Effector CD8-positive, alpha-beta T cell (primary cell): ENCODE measurements at places on chromosomes 3 and 15.

GRCh38 chr3:143507735-143508580, 340.3 kb downstream of the SLC9A9 start:
- DNase-seq: no peak

DNA sequence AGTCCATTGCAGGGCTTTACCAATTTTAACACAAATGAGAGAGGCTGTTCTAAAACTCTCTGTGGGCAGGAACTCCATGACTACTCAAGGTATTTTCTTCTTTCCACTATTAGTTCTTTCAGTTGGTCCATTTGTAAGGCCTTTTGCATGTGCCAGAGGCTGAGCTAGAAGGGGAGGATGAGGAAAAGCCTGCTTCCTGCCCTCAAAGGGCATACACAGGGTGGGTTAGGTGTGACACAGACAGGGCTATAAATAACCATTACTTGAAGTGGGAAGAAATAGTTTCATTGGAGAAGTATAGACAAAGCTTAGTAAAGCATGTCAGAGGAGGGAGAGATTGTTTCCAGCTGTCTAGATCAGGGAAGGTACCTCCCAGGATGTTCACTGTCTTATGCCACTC, 52.1 kb upstream of the PRTG start:
- no peak for DNase-seq

DNA sequence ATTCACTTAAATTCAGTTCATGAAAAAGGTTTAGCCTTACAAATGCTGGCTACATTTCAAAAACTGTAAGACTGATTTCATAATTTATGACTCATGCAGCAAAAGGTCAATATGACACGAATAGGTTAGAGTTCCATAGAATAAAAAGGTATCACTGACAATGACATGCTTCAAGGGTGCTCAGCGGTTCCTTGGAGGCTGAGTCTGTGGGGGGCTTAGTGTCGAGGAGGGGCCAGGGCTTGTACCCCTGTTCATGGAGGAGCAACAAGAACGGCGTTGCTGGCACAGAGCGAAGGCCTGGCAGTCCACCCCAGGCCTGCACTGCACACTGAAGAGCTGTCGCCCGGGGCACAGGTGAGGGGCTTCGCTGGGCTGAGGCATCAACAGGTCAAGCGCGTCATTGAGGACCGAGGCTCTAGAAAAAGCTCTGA, 174.2 kb downstream of the NR1D2 start:
- no peak for DNase-seq

- DNase-seq: no peak
Observed at GRCh38 chr3:129954514-129954913, 20.0 kb upstream of the TRH start.

DNA sequence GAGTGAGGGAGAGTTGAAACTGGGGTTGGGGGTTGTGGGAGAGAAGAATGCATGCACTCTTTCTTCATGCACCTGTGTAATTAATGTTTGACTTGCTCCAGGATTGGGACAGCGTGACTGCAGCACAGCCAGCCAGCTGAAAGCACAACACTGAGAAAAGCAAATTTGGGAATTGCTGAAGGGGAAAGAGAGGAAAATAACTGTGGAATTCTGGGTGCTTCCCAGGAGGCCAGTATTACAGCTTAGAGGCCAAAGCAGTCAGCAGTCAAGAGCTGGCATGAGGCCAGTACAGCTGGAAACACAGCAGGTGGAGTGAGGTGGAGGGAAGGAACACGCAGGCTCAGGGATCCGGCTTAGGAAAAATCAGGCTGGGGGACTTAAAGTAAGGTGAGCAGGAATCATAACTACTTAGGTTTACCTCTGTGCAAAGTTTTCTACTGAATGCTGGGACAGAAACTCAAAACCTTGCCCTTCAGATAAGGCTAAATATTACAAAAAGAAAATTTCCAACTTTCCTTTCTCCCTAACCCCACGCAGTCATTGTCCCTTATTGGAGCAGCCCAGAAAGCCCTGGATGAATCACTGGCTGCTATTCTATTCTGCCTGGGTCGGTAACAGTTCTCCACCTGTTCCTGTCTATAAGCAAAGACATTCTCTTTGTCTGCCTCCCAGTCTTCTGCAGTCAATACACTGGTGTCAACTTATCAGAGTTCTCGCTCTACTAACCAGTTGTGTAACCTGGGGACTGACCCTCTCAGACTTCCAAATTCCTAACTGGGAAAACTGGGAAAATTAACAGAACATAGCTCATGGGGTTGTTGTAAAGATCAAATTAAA, 167.2 kb downstream of the MAGI1 start:
- no peak for DNase-seq

DNA sequence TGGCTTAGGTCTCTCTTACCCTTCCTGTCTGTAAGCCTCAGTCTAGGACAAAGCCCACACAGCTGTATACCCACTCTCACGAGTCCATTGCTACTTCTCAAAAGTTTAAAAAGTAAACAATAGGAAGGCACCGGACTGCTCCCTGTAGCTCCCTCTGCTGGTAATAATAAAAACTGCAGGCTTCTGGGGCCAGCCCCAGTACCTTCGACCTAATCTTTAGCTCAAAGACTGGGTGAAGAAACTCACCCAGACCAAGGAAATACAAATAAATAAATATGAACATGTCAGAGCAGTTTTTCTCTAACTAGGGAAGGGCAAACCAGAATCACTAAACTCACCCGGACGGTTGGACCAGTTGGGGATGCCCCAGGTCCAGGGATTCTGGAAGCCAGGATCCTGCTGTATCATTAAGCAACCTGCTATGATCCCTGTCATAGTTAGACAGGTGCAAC, 5.0 kb downstream of the FAM219B start:
- peak; percentile 18 for DNase-seq

DNA sequence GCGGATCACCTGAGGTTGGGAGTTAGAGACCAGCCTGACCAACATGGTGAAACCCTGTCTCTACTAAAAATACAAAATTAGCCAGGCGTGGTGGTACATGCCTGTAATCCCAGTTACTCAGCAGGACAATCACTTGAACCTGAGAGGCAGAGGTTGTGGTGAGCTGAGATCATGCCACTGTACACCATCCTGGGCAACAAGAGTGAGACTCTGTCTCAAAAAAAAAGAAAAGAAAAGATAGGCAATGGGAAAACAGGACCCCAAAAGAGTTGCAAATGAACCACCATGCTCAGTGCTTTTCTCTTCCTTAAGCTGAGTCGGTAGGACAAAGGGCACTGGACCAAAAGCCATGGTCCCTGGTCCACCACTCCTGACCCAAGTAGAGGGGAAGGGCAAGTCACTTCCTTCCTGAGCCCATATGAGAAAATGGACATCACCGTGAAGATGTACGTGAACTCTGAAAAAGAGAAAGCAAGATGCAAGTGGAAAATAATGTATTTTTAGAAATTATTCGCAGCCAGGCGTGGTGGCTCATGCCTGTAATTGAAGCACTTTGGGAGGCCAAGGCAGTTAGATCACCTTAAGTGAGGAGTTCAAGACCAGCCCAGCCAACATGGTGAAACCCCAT, 2.6 kb downstream of the ITGB5 start:
- DNase-seq: no peak

DNA sequence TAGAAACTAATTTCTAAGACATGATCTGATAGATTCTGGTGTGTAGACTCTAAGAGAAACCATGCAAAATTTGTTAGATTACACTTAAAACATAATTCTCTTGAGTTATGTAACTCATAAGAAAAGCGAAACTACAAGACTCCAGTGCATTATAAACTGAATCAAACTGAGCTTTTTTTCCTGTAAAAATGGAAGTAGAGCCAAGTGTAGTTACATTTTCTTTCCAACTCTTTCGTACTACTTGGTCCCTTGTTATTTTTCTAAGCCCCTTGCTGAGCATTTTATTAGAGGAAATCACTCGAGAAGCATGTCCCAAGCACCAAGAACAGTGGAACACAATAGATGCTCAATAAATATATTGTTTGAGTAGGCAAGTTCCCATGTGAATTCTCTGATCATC, 130.2 kb downstream of the GADL1 start:
- no peak for DNase-seq

DNA sequence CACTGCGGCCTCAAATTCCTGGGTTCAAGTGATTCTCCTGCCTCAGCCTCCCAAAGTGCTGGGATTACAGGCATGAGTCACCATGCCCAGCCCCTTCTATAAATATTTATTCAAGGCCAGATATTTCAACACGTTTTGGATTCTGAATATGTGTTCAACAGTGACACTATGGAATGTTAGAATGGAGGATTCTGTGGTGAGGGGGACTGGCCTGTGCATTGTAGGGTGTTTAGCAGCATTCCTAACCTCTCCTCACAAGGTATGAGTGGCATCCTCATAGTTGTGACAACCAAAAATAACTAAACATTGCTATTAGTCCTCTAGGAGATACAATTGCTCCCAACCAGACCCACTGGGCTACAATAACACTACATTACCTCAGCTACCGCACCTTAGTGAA, 104.0 kb upstream of the ATP10A start:
- DNase-seq: no peak

DNA sequence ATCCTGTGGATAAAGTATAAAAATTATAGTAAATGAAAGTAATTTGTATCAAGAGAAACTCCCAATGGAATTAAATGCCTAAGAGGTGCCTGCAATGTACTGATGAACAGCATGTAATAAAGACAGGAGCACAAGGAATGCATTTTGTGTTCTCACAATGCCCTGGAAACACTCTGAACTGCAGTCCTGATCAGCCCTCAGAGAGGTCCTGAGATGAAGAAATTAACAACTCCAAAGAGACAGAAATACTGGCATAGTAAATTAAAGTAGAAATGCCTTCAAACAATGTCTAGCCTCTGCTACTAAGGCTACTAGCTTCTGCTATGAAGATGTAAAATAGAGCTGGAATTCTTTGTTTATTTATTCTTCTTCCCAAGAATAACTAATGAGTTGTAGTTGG, 59.9 kb downstream of the CFAP20DC start:
- DNase-seq: no peak

DNA sequence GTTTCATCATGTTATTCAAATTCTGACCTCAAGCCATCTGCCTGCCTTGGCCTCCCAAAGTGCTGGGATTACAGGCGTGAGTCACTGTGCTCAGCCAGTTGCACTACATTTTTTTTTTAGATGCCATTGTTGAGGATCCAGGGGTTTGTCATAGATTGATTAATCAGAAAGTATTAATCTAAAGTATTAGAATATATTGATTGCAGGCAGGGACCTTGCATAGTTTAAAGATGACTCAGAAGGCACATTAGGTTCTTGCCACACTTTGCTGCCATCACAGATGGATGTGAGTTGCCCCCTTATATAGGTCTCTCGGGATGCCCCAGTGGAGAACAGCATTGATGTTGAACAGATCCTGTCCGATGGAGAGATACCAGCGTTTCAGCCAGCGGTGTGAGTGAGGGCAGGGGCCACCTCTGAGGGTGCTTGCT, 41.1 kb downstream of the IGF1R start:
- DNase-seq: no peak

GRCh38 chr3:32026593-32026992, 45.0 kb downstream of the ZNF860 start:
- DNase-seq: no peak
